DMS79 treated with DMSO at 0.1 percent for 48 hours (cell line): ENCODE measurements at places on chromosomes 1 and 21.

- DNase-seq: peak; percentile 58
Measured at GRCh38 chr1:19640363-19641316, 3.5 kb upstream of the NBL1 start.

GRCh38 chr1:183914276-183914675, 109.4 kb downstream of the RGL1 start:
- DNase-seq: no peak

DNA sequence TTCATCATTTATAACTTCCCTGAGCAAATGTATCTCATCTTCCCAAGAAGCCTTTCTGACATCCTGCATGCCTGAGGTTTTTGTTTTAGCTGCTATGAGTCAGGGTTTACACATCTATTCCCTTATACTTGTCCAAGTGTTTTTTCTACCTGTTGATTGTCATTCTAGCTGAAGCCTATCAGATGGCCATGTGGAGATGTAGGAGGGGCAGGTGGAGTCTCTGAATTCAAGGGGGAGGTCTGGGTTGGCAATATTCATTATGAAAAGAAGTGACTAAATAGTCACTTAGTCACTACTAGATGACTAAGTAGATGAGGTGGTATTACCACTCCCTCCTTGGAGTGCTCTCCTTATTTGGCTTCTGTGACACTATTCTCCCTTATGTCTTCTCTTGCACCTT, 52.4 kb downstream of the XCL1 start:
- DNase-seq: no peak

- no peak for DNase-seq
Measured at GRCh38 chr1:30844631-30845030, 63.9 kb downstream of the SDC3 start.

DNA sequence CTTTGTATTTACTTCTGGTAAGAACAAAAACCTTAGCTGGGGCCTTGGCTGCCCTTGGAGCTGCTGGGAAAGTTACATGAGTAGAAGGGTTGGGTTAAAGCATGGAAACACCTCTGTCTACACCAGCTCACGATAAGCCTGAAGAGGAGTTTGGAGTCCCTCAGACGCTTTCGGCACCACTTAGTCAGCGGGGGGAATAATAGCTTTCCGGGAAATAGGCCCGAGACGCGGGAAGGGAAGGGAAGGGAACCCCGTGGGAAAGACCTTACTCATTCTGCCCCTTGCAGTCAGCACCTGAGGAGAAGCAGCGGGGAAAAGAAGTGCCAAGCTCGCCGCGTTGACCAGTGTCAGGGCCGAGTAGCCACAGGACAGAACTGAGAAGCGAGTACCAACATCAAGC, 66.4 kb upstream of the PDE9A start:
- DNase-seq: no peak

DNA sequence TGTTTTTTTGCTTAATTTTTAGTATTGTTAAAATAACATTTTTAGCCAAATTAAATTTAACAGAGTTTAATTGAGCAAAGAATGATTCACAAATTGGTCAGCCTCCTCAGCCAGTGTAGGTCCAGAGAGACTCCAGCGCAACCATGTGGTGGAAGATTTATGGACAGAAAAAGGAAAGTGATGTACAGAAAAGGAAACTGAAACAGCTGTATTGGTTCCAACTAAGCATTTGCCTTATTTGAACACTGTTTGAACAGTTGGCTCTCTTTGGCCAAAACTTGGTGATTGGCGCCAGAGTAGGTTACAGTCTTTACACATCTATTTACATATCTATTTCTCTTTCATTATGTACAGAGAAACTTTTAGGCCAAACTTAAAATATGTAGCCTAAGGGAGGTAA, 19.4 kb downstream of the RPS6KC1 start:
- no peak for DNase-seq

- DNase-seq: no peak
Measured at GRCh38 chr1:89760496-89760895, 60.3 kb upstream of the LRRC8D start.

- DNase-seq: no peak
Measured at GRCh38 chr1:180912801-180913565, at the start of gene KIAA1614. Gene KIAA1614, plus strand, starts transcription at chr1:180912897. Its CDS starts 347 bp downstream, at chr1:180913244.

DNA sequence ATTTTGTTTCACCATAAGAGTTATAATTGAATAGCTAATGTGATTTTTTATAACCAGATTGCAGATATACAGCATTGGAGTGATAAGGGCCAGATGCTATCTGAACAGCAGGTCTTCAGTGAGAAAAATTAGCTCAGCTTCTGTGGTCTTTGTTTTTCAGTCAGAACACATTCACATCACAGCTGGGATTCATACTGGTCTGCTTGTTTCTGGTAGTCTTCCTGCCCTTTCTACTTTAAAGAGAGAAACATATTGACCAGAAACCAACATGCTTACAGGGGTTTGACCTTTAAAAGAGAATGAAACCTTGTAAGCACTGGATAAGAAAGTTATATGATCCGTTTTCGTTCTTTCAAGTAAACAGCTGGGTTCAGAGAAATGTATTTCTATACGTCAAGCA, 213.7 kb upstream of the TMPRSS15 start:
- no peak for DNase-seq

DNA sequence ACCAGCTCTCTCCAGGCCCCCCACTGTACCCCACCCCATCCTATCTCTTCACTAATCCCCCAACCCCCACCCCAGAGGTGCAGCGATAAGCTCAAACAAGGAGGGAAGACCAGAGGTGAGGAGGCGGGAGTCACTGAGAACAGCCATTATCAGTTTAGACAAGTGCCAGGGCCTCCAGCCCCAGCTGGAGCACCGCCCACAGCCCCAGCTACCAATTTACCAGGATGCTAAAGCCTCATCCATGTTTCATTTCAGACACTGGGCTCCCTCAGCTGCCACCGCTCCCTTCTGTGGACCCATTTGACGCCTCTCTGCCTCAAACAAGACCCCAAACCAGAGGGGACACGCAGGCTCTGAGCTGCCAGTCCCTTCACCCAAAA, 80.6 kb downstream of the DISP3 start:
- no peak for DNase-seq

- DNase-seq: no peak
Measured at GRCh38 chr1:43484367-43484766, 30.6 kb upstream of the HYI start.

DNA sequence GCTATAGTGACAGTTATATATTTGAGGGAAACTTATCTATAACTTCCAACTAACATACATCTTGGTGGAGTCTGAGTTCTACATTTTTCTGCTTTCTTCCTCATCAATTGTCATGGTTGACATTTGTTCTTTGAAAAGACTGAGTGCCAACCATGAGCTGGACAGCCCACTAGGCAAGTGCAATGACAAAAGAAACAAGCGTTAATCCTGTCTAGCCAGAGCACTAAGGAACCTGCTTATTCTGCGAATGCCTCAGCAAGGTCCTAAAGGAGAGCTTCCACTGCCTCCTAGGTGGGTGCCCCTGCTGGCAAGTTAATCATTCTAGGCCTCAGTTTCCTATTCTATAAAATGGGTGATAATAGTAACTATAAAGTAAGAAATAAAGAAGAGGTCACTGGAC, 44.8 kb downstream of the IRF2BP2 start:
- DNase-seq: no peak

DNA sequence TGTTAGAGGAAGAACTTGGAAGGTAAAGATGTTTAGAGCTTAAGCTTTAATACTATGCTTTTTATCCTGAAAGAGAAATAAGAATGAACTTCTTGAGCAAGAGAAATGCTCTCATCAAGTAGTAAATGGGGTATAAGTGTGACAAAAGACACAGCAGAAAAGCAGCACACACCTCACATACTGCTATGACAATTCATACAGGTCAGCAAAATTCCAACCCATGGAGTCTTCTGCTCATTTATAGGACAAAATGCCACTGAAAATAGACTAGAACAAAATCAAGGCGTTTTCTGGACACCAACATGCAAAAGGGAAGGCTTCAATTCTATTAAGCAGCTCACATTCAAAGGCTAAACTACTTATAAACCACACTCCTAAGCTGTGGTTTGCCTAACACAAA, 61.2 kb downstream of the EYA3 start:
- DNase-seq: no peak

DNA sequence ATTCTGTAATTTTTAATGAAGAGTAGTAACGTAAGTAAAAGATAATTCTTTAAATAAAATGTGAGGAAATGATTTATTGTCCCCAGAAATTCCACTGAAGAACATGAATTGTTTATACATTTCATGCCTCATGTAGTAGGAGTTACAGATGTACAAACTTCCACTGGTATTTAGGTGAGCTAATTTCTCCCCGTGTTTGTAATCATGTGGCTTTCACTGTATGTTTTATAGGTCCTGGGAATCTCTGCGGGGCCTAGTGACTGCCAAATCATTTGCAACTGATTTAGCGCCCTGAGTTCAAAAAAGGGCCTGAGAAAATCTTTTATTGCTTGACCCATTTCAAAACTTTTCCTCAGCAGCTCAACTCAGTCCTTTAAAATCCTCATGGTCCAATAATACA, 30.5 kb upstream of the FASLG start:
- DNase-seq: no peak

DNA sequence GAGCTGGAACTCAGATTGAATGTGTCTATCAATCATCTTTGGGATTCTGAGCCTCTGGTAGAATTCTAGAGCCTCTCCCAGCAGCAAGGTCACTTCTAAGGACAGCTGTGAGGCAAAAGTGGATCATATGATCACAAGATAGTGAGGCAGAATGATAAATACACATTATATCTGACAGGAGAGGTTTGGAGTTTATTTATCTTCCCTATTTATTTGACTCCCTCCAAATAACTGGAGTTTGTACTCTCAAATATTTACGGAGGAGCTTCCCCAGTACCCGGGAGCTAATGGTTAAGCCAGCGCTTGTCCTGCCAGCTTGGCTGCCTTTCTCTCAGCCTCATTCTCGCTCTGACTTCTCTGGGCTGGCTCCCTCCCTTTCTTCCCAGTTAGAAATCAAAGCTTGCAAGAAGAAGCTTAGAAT, 2.3 kb downstream of the HMGCS2 start:
- DNase-seq: no peak

DNA sequence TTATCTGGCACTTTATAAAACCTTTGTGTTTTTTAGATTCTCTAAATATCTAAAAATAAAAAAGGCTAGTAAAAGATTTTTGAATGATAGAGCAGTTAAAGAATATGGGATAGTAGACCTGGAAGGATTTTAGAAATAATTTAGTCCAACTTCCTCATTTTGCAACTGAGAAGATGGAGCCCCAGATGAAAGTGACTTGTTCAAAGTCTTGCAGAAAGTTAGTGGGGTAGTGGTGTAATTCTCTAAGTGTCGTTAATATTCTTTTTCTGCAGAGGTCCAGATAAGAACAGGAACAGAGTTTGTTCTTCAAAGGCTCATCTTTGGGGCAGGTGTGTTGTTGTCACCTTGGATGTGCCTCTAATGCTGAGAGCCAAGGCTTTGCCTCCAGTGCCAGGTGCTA, 159.5 kb downstream of the DISC1 start:
- DNase-seq: no peak

GRCh38 chr1:228079601-228080263, 2.8 kb upstream of the ARF1 start:
- DNase-seq: no peak

DNA sequence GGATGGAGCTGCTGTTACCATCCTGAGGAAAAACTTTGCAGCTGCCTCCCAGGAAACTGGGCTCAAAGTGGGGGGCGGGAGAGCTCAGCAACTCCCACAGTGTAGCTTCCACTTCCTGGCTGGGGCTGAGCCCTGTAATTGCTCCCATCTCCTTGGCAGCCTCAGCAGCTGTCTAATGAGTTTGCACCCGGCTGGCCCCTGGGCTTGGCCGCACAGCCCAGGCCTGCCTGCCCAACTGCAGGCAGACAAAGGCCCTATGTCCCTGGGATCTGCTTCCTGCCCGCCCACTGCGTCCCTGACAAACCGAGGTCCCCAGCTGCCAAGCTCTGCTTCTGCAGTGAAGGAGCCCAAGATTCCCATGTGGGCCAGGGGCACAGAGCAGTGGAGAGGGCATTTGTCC, 30.1 kb downstream of the EDN2 start:
- no peak for DNase-seq

DNA sequence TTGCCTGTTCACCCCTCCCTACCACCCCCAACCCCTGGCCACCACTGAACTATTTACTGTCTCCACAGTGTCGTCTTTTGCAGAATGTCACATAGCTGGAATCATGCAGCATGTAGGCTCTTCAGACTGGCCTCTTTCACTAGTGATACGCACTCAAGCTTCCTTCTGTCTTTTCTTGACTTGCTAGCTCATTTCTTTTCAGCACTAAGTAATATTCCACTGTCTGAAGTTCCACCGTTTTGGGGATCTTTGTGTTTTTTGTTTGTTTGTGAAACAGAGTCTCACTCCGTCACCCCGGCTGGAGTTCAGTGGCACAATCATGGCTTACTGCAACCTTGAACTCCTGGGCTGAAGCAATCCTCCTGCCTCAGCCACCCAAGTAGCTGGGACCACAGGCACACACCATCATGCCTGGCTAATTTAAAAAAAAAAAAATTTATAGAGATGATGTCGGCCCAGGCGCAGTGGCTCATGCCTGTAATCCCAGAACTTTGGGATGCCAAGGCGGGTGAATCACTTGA, 43.4 kb upstream of the SLC25A33 start:
- DNase-seq: no peak

DNA sequence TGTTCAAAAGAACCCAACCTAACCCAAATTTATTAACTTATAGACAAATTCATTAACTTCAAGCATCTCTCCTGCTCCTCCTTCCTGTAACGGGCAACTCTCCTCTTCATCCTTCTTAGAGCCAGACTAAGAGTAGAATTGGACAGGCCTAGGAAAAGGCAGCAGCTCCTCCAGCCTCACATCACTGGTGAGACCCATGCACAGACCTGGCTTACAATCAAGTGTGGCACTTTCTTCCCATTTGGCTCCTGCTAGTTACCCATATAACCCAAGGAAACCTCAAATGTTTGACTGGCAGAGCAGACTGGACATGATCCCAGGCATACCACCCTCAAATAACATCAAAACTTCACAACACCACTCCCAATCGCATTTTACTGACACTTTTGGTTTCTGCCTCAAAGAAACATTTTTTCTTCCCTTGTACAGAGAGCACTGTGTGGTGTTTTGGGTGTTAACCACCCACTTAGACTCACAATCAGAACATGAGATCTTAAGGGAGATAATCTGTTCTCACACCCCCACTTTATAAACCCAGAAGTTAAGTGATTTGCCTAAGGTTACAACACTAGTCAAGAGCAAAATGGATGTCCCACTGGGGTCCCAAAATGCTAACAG, 101.4 kb downstream of the SIPA1L2 start:
- DNase-seq: no peak

GRCh38 chr1:8212580-8213031, 105.3 kb upstream of the SLC45A1 start:
- DNase-seq: no peak
